ENCODE measurements at places on chromosomes 1 and 21.

DNA sequence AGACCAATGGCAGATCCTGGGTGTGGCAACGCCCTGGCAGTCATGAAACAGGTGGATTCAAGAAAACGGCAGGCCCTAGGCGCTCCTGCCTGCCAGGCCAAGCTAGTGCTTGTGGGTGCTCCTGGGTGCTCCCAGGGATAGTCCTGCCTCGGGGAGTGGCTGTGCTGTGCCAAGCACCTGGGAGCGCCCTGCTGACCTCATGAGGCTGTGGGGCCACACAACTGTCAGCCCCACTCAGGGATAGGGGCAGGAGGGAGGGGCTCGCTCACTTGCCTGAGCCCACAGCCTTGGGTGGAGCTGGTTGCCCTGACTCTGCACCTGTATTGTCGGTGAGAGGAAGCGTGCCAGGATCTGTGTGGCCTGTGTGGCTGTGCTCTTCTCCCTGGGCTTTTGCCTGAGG, 9.4 kb downstream of the SNAP47 start:
- no peak for DNase-seq

DNA sequence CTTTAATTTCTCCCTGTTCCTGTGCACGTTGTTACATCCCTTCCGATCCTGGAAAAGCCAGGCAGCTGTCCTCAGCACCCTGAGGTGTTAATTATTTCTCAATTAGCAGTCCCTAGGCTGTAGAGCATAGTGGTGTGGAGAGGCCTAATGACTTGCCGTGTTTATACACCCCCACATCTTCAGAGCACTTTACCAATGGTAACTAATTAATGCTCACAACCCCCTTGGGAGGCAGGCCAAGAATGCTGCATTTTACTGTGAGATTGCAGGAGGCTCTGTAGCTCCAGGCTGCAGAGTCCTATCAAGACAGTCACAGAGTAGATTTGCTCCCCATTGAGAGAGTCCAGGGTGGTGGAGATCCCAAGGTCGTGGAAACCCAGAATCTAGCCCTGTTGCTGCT, 2.4 kb upstream of the PARS2 start:
- no peak for DNase-seq

GRCh38 chr1:40311692-40312091, 5.4 kb downstream of the COL9A2 start:
- DNase-seq = no peak

DNA sequence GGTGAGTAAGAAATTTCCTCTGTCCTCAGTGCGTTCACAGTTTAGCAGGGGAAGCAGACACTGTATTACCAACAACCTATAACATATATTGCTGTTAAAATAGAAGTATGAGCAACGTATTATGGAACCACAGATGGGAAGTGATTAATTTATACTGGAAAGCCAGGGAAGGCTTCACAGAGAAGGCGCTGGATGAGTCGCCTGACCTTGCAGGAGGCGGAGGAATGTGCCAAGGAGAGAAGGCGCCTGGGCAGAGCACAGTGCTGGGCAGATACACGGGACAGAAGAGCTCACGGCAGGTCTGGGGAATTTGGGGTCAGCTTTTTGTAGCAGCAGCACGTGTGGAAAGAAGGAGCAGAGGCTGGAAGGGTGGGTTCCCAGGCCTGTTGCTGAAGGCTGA, 116.3 kb downstream of the DHRS3 start:
- no peak for DNase-seq

GRCh38 chr1:156419854-156420204, 50.8 kb downstream of the RHBG start:
- DNase-seq = no peak

GRCh38 chr1:219109424-219110018, 64.2 kb upstream of the LYPLAL1 start:
- DNase-seq = no peak

DNA sequence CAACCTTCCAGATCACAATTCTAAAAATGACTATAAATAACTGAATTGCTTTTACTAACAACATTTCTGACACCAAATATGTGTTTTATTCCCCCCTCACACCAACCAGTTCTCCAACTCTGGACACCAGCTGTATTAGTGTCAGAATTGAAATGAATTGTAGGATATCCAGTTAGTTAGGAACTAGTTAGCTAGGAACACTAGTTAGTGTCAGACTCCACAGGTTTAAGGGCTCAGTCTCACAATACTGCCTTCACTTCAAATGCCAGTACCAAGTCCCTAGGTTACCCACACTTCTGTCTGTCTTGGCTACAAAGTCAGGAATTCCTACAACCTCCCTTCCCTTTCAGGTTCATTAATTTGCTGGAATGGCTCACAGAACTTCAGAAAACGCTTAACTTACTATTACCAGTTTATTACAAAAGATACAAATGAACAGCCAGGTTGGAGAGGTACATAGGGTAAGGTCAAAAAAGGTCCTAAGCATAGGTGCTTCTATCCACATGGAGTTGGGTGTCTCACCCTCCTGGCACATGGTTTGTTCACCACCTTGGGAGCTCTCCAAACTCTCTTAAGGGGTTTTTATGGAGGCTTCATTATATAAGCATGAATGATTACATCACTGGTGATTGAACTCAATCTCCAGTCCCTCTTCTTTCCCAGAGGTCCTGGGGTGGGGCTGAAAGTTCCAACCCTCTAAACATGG, 4.2 kb downstream of the STXBP3 start:
- no peak for DNase-seq

DNA sequence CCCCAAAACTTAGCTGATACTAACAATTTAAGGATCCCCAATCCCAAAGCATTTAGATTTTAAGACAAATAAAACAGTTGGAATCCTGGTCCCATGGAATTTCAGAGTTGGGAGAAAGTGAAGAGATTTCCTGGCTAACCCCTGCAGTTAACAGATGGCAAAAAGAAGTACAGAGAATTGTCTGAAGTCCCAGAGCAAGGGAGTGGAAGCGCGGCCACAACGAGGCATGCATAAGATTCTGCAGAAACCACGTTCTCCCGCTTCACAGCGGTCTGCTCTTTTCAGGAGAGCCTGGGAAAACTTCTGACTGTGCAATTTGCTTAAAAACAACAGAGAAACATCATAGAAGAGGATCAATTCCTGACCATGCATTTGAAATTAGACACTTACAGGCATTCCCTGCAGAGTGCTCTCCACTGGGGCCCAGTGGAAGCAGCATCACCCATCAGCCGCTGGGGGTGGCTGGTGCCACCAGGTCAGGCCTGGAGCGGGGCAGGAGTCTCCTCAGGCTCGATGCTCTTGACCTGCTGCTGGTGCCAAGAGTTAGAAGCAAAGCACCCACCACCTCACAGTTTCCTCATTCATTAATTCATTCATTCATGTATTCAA, 226.7 kb upstream of the POU3F1 start:
- DNase-seq = no peak

GRCh38 chr1:25917996-25918395, 11.8 kb upstream of the STMN1 start:
- DNase-seq = no peak

- DNase-seq = no peak
Observed at GRCh38 chr1:228172591-228173527, 7.3 kb downstream of the IBA57 start.

- no peak for DNase-seq
Observed at GRCh38 chr1:230156536-230156935, 89.5 kb downstream of the GALNT2 start.

DNA sequence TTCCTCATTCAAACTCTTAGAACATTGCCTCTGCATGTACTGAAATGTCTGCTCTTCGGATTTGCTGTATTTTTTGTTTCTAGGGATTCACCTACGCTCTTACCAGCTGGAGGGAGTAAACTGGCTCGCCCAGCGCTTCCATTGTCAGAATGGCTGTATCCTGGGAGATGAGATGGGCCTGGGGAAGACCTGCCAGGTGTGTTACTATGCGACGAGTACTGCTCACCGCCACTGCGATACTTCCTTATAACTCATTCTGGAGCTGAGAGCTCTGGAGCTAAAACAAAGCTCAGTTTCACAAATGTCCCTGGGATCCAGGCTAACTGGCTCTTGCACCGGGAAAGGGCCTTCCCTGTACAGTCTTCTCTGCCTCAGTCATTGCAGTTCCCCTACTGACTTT, 10.1 kb downstream of the CHD1L start:
- no peak for DNase-seq

DNA sequence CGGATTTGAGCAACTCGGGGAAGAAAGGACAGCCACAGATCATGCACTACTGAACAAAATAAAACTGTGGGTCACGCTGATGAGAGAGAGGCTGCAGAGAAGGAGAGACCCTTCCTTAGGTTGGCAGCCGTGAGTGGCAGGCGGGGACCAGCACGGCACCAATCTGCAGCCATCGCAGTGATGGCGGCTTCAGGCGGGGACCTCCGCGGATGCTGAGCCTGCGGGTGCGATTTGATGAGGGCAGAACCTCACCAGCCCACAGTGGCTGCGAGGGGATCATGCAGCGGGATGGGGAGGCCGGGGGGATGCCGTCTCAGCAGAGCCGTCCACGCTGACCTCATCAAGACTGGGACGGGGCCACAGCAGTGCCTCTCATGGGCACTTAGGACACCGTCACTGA, 11.8 kb downstream of the ITGB2 start:
- no peak for DNase-seq

GRCh38 chr1:246748867-246749266, 24.7 kb downstream of the SCCPDH start:
- no peak for DNase-seq

DNA sequence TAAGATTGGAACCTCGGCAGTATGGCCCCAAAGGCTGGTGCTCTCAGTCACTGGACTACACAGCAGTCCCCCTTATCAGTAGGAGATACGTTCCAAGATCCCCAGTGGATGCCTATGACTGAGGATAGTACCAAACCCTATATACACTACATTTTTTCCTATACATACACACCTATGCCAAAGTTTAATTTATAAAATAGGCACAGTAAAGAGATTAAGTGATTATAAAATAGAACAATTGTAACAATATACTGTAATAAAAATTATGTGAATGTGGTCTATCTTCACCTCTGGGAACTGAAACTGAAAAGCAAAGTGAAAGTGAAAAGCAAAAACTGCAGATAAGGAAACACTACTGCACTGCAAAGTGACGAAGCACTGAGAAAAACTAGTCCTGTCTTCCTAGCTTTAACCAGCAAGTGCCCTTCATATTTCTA, 96.8 kb downstream of the INTS7 start:
- no peak for DNase-seq

DNA sequence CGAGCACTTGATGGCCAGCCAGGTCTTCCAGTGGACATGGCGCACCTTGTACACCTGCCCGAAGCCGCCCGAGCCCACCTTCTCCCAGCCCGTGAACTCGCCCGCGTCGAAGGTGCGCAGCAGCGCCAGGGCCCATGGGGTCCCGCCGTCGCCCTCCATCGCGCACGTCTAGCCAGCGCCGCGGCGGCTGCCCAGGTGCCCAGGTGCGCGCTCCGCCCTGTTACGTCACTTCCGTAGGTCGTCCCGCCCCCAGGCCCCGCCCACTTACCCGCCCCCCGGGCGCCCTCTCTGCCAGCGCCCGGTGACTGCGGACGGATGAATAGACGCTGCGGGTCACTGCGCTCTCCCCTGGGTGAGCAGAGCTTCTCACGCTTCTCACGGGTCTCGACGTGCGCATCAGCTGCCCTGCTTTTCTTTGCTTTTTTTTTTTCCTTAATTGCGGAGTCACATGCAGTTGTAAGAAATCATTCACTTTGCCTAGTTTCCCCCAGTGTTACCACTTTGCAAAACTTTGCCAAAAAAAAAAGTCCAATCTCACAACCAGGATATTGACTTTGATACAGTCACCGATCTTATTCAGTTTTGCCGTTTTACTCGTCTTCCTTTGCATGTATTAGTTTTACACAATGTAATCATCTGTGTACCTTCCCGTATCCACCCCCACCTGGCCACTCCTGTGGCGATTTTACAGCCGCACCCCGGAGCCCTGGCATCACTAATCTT, at the start of gene RIPK4:
Gene RIPK4, minus strand, starts transcription at position 170 of the 723 bp plus-strand sequence. Its CDS starts 11 bp downstream, at position 159.
- peak; percentile 58 for DNase-seq

GRCh38 chr1:214864896-214865688, 217.4 kb upstream of the KCNK2 start:
- DNase-seq = no peak

DNA sequence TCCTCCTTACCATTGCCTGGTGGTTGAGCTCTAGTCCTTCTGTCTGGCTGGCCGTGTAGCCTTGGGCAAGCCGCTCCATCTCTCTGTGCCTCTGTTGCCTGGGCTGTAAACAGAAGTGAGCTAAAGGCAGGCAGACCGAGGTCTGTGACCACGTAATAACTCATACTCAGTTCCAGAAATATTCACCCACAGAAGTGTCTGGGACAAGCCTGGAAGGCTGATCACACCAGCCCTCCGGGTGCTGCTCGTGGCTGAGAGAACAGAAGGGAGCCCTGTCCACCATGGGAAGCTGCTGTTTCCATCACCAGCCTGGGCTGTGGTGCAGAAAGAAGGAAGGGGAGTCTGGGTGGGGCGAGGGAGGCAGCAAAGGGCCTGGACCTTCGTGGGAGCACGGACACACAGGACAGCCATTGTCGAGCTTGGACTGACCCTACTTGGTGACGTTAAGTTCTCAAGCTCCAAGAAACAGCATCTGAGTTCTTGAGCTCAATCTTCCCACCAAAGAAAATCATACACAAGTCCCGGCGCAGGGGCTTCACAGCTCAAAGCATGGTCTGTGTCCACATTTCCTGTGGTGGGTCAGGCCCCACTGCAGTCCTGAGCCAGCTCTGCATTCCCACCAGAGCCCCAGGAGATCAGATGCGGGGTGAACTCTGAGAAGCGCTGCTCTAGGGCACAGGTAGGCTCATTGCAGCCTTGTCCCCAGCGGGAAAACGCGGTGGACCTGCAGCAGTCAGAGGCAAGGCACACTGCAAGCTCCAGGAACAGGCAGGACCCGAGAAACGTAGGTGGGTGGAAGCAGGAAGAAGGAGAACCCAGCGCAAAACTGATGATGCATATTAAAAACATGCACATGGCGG, 61.8 kb downstream of the RUNX3 start:
- DNase-seq = no peak

Data from NCI-H2227 treated with DMSO at 0.1 percent for 48 hours (cell line).